CD8-positive, alpha-beta T cell (primary cell): ENCODE measurements at places on chromosomes 16 and 17. TPM values are rescaled to one million over a fixed set of nuclear protein-coding genes. Genes with fewer than 3 reads are reported as not detected.

The RCVRN gene
- 0.30 TPM for total RNA-seq

The C16orf54 gene
- total RNA-seq = 129 TPM

The NLK gene
- total RNA-seq = 6.5 TPM

The MYH13 gene
- total RNA-seq = not detected

The RAB26 gene
- not detected for total RNA-seq

The ZSCAN10 gene
- not detected for total RNA-seq

The GLP2R gene
- not detected for total RNA-seq

The RPGRIP1L gene
- 2.2 TPM for total RNA-seq

The MEOX1 gene
- 0.36 TPM for total RNA-seq

The KLHL10 gene
- not detected for total RNA-seq

- DNase-seq = no peak
These were observed 709 bp upstream of the ENO3 start for GRCh38 chr17:4950075-4950745.

DNA sequence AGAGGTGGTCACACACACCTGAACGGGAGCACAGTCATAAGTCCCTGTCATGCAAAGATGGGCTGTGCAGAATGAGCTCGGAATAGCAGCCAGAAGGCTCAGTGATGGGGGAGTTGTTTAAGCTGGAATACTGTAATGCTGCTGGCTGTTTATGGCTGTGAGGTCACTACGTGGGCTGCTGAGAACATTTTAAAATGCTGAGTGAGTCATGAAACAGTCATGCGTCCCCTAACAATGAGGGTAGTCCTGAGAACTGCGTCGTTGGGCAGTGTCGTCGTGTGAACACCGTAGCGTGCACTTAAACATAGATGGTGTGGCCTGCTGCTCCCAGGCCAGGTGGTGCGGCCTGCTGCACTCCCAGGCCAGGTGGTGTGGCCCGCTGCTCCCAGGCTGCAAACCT, 39.7 kb downstream of the TBCD start:
- DNase-seq = no peak

DNA sequence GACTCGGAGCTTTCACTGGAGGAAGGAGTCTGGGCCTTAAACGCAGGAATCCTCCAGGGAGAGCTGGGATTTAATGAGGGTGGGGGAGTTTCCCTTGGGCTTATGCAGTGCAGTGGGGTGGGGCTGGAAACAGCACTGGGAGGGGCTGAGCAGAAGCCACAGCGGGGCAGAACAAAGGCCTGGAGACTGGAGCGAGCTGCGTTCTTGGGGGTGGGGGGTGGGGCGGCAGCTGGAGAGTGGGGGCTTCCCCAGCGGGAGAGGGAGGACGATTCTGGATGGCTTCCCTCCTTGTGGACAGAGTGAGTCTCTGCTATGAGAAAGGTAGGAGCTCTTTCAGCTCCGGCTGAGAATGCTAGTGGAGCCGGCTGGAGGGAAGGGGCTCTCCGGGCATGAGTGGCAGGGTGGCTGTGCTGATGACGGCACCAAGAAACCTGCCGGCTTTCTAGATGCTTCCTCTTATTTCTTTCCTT, 406.0 kb downstream of the SEC14L1 start:
- no peak for DNase-seq

DNA sequence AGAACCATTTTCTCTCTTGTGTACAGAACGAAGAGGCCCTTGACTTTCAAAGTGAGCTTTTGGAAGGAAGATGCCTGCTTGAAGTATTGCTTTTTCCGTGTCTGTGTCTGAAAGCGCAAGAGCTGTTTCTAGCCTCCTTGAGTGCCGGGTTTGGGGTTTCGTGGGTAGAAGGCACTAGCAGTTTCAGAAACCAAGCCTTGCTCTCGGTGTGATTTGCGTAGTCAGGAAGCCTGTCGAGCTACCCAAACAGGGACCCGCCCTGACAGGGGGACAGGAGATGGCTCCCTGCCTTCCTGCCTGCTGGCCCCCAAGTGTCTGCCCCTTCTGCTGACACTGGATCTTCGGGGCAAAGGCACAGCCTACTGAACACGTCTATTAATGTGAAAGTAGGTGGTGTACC, 322.0 kb downstream of the MAF start:
- DNase-seq = peak; percentile 74

GRCh38 chr17:81928544-81929252, 1.2 kb upstream of the MAFG start:
- no peak for DNase-seq

DNA sequence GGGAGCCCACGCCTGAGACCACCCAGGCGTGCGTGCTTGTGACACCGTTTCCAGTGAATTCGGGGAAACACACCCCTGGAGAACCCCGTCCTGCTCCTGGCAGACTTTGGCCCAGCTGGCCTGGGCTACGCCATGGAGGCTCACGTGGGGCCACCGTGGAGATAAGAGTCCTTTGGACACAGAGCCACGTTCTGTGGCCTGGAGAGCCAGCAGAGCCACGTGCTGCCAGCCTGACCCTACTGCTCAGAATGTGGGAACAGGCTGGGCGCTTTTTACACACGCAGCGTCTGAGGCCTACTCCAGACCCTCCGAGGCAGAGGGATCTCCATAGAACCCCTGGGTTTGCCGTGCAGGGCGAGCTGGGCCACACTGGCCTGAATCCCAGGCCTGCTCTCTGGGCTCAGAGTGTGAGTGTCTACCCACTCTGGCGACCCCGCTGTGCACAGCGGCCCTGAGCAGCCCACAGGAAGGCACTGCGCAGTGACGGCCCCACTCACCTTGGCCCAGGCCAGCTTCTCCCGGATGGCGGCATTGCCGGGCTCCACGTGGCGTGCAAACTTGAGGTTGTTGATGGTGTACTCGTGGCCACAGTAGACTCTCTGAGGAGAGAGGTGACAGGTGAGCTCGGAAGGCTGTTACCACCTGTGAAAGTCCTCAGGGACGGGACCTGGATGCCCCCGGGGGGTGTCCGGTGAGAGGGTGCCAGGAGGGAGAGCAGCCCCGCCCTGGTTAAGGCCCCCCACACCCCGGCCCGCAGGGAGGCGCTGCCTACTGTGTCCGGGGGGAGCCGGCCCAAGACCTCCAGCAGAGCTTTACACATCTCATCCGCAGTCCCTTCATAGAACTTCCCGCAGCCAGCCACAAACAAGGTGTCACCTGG, 10.0 kb downstream of the HAGH start:
- no peak for DNase-seq

DNA sequence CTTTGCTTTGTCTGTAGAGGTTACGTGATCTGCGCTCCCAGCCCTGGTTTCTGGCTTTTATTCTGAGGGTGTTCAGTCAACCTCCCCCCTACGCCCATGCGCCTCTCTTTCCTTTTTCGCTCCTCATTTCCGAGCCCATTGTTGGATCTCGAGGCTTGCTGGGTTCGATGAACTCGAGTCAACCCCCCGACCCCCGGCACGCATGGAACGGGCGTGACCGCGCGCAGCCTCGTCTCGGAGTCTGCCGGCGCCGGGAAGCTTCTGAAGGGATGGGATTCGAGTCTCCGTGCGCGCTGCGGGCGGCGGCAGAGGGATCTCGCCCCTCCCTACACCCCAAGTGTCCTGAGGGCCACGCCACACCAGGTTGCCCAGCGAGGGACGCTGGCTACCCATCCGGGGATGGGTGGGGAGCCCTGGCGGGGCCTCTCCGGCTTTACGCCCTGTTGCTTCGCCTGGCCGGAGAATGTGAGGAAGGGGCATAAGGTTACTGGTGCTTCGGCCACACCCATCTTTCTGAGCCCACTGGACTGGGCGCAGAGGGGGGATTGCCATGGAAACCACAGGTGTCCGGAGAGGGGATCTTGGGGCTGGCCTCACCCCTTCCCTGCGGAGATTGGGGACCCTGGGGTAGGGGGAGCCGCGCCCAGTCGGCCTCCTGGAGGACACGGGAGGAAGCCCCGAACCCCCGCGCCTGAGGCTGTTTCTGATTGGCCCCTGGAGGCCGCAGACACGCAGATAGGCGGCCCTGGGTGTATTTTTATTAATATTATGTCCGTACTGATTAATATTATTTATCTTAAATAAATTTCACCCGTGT, 1.8 kb downstream of the MAPT start:
- DNase-seq = no peak

DNA sequence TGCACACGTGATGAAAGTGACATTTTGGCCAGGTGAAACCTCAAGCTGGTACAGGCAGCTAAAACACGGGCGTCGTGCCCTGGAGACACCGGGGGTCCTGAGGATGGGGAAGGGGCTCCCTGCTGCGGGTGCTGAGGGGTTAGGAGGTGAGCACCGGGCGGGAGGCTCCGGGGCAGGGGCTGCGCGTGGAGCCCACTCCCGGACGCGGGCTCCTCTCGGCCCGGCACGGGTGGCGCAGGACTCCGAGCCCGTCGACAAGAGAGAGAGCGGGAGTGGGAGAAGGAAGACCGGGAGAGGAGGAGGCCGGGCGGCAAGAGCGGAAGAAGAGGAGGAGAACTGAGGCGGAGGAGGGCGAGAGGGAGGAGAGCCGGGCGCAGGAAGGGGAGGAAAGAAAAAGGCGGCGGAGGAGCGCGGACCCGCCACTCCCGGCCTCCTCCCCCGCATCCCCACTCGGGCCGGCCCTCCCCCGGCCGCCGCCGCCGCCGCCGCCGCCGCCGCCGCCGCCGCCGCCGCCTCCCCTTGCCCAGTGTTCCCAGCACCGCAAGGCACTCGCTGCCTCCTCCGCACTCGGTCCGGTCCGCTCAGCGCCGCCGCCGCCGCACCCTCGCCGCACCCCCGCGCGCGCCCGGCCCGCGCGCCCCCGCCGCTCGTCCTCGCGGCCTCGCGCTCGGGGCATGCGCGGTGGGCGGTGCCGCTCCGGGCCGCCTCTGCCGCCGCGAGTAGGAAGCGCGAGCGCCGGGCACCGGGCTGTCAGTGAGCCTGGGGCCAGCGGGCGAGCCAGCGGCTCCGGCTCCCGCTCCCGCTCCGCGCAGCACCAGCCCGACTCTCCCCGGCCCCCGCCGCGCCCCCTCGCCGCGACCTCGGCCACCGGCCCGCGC, at the start of gene PRKCA:
Gene PRKCA, plus strand, starts transcription at position 750 of the 878 bp plus-strand sequence.
- peak; percentile 66 for DNase-seq

GRCh38 chr17:78600181-78600721, 23.1 kb upstream of the DNAH17 start:
- no peak for DNase-seq

DNA sequence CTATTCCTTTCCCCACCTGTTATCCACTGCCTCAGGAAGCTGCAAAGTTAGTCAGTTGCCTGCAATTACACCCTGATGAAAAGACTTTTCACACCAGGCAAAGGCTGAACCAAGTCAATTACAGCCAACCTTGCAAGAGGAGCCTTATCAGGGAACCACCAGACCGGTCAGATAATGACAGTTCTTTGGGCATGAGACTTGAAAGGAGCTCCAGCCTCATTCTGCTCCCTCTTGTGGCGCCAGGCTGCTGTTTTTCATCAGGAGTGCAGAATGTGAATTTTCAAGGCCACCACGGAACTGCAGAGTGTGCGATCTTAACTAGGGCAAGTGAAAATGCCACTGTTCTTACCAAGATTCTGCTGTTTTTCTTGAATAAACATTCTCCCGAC, 22.5 kb downstream of the DNAI2 start:
- peak; percentile 34 for DNase-seq

DNA sequence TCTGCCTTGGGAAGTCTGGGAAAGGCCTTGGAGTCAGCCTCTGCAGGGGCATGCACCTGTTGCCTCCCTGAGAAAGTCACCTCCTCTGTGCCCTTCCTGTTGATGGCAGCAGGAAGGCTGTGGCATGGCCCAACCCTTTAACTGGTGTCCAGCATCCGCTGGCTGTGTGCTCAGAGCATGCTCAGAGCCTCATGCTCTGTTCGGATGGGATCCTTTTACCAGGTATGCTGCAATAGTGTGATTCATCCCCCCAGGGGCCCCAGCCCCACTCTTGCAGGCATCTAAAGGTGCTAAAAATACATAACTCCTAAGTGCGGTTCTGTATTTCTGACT, 24.9 kb downstream of the KLHL36 start:
- DNase-seq = no peak

- no peak for DNase-seq
These were observed 102.1 kb downstream of the ZNF778 start for GRCh38 chr16:89319631-89319885.
